ENCODE measurements at places on chromosomes 13 and 19.

DNA sequence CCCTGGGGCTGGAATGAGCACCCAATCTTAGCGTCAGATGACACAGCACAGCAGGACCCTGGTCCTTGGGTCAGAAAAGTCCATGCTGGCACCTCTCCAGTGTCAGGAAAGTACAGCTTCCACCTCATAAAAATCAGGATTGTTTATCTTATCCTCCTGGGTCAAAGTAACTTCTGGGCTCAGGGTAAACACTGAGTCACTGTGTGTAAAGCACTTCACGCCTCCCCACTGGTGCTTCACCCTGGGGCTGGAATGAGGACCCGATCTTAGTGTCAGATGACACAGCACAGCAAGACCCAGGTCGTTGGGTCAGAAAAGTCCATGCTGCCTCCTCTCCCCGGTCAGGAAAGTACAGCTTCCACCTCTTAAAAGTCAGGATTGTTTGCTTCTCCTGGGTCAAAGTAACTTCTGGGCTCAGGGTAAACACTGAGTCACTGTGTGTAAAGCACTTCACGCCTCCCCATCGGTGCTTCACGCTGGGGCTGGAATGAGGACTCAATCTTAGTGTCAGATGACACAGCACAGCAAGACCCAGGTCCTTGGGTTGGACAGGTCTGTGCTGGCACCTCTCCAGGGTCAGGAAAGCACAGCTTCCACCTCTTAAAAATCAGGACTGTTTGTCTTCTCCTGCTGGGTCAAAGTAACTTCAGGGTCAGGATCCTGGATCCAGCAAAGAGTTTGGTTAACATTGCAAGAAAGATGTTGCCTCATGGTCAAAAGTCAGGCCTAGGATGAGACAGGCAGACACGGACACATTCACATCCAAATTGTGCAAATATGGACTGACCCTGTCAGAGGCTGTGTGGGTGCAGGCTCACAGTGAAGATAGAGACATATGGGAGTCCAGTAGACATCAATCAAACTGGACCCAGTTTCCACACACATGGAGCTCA is 39.2 kb upstream of the CYP2A7 start:
- DNase-seq, result no peak

DNA sequence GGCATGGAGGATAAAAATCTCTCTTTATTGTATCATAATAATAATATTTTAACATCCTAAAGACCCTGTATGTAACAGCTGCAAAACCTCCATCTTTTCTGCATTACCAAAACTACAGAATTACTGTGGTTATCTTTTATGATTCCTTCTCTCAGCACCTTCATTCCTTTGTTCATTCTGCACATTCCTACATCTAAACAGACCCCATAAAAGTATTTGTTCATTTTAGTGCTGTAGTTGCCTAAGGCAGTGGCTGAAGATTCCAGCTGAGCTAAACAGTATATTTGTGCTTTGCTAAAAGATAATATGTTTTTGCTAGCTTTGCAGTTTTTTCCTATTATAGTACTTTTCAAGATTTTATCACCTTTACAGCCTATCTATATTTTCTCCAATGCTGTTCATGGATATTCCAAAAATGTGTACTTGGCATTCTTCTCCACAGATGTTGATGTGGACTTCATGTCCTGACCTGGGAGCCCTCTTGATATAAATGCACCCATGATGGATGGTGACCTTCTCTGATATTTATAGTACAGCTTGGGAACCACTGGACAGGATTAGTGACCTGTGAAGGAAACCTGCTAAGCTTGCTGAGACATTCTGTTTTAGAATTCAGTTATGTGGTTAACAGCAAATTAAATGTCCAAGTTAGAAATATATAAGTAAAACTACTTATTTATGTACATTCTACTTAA is 2832.9 kb upstream of the PCDH20 start:
- DNase-seq, result no peak

GRCh38 chr13:76338003-76338402 is 548.2 kb downstream of the KCTD12 start:
- no peak for DNase-seq

GRCh38 chr19:37594982-37595382 is 306 bp downstream of the ZNF540 start:
- peak; percentile 84 for DNase-seq

DNA sequence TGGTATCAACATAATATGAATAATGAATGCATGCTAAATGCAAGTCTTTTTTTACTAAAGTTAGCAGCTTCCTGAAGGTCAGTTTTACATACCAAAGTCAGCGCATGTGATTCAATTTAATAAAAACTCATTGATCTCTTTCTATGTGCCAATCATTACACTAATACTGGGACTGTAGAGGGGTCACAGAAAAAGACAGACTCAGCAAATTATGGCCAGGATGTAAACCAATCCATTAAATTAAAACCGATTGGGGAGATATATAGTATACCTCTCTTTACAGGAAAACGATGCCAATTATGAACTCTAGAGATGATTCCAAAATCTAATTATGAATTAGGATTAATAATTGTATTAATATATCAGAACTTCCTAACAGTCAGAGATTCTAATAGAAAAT is 624.4 kb upstream of the PCDH20 start:
- DNase-seq, result no peak

DNA sequence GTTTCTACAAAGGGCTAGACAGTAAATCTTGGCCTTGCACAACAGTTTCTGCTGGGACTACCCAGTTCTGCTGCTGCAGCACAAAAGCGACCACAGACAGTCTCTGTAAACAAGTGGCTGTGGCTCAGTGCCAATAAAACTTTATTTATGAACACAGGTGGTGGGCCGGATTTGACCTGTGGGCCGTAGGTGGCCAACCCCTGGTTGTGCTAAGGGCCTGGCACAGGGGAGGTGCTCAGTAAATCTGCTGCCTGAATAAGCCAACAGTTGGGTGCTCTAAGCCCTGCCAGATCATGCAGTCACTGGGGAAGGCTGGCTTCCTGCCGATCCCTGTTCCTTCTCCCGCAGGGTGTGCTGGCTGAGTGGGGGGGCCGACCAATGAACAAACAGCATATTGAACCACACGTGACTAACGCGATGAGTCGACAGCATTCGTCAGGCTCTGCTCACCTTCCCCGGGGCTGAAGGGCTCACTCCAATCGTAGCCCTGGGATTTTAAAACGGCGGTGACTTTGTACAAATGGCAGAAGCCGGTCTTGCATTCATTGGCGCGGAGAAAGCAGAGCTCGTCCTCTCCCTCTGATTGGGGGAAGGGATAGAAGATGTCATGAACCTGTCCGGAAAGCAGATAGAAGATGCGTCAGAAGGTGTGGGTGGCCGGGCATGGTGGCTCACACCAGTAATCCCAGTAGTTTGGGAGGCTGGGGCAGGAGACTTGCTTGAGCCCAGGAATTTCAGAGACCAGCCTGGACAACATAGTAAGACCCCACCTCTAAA is 24.3 kb upstream of the MYDGF start:
- peak; percentile 100 for DNase-seq

GRCh38 chr13:50326811-50327210 is 311.6 kb downstream of the KCNRG start:
- no peak for DNase-seq

DNA sequence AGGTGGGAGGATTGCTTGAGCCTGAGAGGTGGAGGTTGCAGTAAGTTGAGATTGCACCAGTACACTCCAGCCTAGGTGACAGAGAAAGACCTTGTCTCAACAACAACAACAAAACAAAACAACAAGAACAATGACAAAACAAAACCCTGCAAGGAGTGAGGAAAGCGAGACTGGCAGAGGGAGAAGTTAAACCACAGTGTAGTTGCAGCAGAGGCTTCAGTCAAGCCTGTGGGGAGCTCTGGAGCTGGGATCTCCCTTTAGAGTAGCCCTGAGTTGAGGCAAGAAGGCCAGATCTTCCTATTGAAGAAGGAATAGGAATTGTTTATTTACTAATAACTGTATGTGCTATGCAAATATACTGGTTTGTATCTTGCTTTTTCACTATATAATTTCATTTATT is 25.3 kb upstream of the RNASEH2B start:
- DNase-seq, result no peak

DNA sequence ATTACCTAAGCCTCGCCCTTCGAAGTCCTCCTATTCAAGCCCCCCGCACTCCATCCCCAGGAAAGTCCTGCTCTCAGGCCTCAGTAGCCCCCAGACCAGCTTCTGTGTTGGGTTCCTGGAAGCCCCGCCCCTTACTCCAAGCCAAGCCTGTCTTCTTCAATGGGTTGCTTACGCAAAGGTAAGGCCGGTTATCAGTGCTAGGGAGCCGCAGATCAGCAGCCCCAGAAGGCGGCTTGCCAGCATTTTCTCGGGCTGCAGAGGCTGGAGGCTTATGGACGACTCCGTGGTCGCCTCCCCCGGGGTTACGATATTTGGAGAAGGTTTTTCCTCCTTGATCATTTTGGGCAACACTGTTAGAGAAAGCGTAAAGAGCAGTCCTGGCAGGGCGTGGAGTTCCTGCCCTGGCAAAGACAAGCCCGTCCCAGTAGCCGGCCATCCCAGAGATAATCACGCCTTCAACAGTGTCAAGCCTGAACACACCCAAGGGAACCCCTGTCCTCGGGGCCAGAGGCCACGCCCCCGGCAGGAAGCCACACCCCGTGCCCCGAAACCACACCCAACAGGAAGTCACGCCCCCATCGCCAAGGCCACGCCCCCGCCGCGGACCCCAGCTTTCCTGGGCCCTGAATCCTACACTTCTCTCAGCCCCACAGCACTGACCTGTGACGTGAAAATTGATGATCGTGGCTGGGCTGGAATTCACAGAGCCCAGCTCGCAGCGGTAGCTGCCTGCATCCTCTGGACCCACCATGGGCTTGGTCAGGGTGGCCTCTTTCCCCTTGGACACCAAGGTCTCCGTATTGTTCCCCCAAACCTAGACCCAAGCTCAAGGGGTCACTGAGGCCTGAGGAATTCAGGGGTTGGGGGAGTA is 954 bp upstream of the RASIP1 start:
- DNase-seq, result no peak

- DNase-seq, result no peak
Observed at GRCh38 chr19:36258028-36258875, 43.3 kb downstream of the ZNF146 start.

- DNase-seq, result no peak
Observed at GRCh38 chr13:50236898-50237318, 221.7 kb downstream of the KCNRG start.

GRCh38 chr19:1513499-1514294 is 878 bp upstream of the ADAMTSL5 start:
- DNase-seq, result peak; percentile 78

DNA sequence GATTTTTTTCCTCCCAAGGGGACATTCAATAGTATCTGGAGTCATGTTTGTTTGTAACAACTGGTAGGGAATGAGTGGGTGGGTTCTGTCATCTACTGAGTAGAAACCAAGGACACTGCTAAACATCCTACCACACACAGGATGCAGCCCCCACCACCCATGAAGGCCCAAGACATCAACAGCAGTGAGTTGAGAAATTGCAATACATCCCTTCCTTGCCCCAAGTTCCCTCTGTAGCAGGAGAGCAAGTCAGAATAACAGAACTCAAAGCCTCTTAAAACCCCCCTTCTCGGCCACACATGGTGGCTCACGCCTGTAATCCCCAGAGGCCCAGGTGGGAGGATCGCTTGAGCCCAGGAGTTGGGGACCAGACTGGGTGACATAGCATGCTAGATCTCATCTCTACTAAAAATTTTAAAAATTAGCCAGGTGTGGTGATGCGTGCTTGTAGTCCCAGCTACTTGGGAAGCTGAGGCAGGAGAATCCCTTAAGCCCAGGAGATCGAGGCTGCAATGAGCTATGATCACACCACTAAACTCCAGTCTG is 2.4 kb upstream of the CYP2F1 start:
- no peak for DNase-seq

GRCh38 chr13:71797517-71797916 is 69.5 kb downstream of the DACH1 start:
- no peak for DNase-seq

DNA sequence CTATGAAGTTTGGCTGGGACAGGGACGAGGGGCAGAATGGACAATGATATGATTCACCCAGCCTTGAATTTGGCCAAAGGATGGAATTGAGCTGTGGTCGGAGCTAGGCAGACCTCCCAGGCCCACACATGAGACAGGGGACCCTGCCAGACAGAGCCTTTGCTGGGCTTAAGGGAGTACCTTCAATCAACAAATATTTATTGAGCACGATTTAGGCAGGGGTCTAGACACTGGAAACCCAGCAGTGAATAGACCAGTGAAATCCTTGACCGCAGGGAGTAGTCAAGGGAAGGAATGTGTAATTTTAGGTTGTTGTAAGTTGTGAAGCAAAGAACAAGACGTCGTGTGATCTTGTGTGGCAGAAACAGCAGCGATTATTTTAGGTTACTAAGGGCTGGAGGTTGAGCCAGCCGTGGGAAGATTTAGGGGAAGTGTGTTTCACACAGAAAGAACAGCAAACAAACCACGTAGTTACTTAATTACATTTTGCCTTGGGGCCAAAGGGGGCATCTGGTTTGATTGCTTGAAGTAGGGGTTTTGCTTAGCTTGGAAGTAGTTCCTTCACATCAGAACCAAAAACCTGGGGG is 16.9 kb upstream of the AP1M2 start:
- DNase-seq, result no peak

DNA sequence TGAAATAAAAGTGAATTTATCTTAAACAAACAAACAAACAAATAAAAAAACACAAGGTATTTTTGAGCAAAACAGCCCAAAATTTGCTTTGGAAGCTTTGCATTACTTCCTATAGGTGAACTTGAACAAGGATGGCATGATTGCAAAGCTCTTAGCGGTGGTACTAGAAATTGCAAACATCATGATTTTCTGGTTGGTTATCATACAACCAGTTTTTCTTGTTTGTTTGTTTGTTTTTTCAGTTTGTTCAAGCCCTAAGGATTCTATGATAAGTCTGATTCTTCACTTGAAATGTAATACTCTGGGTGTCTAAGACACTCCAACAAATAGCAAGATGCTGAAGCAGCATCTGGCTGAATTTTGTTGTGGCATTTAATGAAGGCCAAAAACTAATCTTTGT is 15.9 kb downstream of the DCLK1 start:
- DNase-seq, result no peak
